Left lung (tissue), 14 donors: ENCODE measurements at places on chromosomes 7 and 10. TPM values are rescaled to one million over a fixed set of nuclear protein-coding genes. Genes with fewer than 3 reads are reported as not detected.

NODAL gene
- not detected for total RNA-seq

GSAP gene
- total RNA-seq: 45.4 TPM

TMEM270 gene
- total RNA-seq: not detected

PDZD7 gene
- 0.58 TPM for total RNA-seq

CBLL1 gene
- 17.2 TPM for total RNA-seq

SLC12A9 gene
- total RNA-seq: 35.7 TPM

CHRM2 gene
- total RNA-seq: 0.96 TPM

FOXP2 gene
- total RNA-seq: 9.0 TPM

GRCh38 chr10:99523251-99523773 lies 9.4 kb upstream of the NKX2-3 start:
- no peak for DNase-seq

GRCh38 chr7:24653316-24654085 lies 80.2 kb downstream of the PALS2 start:
- no peak for DNase-seq

DNA sequence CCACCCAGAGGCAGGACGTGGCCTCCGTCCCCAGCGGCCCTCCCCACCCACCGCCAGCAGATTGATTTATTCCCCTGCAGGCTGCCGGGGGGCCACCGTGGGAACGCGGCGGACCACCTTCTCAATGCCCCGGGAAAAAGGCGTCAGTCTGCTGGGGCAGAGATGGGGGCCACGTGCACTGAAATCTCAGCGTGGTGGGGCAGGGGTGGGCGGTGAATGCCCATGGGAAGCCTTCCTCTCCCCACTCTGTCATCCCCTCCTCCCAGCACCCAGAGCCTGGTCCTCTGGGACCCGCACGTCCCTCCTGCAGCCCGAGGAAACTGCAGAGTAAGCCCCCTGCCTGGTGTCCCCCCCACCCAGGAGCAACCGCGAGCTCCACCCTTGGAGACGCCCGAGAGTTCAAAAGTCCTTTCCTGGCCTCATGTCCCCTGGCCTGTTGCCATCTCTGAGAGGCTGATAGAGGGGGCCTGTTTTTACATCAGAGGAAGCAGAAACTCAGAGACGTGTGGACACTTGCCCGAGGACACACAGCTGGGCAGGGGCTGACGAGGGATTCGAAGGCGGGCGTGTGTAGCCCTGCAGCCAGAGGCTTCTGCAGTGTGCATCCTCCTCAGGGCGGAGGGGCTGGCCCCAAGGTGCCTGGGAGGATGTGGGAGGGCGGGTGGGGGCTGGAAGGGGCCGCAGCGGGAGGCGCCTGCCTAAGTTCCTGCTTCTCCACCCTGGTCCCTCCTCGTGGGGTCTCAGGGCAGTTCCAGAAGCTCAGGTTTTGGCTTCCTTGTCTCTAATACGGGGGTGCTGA lies 21.8 kb downstream of the UNCX start:
- DNase-seq: no peak

DNA sequence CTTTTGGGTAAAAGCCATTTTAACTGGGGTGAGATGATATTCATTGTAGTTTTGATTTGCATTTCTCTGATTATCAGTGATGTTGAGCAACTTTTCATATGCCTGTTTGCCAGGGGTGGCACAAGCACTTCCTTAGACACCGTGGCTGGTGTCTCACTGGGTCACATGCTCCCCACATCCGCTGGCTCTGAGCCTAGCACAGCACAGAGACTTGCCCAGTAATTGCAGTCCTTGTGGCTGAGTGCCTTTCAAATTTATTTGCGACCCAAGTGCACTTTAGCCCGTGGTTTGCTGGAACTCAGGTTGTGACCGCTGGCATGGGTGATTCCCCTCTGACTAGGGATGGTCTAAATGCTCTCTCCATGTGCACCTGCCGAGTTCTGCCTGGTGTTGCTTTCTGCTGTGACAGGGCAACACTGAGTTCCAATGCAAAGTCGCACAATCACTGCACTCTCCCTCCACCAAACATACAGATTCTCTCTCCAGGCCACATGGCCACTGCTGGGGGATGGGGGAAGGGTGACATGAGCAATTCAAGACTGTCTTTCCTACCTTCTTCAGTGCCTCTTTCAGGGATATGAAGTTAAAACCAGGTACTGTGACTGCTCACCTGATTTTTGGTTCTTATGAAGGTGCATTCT lies 66.5 kb downstream of the ZNF277 start:
- DNase-seq: peak; percentile 73

DNA sequence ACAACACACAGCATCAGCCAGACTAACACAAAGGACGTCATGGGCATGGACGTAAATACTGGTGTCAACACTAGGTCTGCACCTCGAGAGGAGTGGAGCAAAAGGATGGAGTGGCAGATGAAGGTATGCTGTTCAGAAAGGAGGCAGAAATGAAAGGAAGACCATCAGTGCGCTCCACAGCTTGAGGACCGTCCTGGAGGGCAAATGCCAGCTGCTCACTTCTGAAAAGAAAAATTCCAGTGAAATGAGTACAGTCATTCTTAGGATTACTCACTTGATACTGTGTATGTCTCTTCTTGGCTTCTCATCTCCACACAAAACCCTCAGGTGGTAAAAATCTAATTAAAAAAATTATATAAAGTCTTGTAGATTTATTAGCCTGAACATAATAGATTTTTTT lies 44.8 kb downstream of the EGFR start:
- no peak for DNase-seq

DNA sequence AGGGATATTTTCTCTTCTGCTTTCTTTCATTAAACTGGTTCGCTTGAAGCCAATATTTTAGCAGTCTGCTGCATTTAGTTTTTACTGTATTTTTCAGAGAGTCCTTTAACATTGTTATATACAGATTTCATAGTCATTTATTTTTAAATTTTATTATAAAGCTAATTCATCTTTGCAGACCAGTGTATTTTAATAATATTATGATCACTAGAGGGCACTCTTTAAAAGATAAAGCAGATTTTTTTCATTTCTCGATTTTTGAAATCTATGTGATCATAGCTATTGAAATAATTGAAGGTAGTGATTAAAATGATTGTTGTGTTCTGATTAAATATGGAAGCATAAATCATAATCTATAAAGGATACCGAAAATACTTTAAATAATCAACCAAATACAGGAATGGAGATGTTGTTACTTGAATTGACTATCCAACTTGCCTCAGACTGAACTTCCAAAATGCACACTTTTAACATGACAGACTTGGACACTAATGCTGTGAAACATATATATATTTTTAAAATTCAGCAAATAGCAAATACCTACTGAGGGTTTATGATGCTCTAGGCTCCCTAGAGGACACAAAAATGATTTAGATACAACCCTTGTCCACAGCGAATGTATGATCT lies 35.2 kb downstream of the ST7 start:
- DNase-seq: no peak

- no peak for DNase-seq
Observed at GRCh38 chr10:117783698-117784395, 241.3 kb downstream of the EMX2 start.

GRCh38 chr10:34723750-34724149 lies 91.3 kb downstream of the PARD3 start:
- no peak for DNase-seq

DNA sequence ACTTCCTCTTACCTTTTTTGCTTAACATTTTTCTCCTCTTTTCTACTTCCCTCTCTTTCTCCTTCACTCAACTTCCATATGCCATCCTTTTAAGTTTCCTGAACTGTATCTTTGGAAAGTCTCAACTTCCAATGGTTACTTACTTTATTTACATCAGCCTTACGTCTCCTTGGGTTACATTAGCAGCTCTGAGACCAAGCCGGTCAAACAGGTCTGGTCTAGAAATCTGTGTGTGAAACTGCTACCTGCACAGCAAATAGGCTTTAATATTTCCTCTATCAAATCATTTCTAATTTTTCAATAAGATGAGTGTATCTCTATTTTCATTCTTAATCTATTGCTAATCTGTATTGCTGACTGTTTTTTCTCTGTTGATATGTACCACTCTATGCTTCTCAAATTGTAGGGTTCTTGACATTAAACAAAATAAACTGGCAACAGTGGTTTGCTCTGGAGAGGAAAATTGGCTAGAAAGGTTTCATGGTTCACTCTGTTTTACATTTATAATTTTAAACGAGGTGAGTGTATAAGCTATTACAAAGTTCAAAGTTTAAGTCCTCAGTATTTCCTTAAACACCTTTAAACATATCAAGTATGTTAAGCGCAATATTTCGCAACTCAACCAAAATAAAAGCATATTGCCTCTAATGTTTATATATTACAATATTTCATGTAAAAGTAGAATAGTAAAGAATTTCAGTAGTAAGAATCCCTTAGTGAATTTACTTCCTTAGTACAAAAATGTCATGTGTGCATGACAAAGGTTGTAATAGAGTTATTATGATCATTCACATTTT lies 3.6 kb upstream of the SEMA3C start:
- no peak for DNase-seq

DNA sequence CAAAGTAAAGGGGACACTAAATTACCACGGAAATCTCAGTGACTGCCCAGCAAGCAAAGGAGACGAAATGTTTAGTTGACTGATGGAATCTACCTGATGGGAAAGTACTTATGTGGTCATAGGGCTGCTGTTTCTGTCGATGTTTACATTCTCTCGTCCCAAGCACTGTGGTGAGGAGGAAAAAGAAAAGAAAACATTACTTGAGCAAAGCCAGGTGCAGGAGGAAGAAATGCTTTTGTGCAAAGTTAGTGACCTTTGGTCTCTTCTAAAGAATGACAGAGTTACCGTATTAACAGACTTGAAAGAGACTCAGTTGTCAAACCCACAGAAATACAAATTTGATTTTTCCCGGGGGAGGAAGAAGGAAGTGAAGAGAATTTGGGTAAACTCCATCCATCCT lies 43.3 kb upstream of the FMC1 start:
- DNase-seq: no peak

DNA sequence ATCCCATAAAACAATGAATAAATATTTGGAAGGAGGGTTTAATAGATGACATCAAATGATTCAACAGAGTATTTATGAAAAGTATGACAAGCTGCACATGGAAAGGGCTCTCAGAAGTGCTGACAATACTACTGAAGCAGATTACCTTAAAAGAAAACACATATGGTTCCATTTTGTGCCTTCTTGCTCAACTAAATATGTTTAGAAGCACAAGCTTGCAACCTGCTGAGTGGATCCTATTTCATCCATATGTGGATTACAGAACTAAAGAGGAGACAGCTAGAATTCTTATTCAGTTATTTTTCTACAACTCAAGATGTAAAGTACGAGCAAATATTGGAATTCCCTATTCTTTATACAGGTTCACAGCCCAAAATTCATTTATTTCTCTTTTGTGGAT lies 340.6 kb downstream of the TFEC start:
- DNase-seq: no peak

DNA sequence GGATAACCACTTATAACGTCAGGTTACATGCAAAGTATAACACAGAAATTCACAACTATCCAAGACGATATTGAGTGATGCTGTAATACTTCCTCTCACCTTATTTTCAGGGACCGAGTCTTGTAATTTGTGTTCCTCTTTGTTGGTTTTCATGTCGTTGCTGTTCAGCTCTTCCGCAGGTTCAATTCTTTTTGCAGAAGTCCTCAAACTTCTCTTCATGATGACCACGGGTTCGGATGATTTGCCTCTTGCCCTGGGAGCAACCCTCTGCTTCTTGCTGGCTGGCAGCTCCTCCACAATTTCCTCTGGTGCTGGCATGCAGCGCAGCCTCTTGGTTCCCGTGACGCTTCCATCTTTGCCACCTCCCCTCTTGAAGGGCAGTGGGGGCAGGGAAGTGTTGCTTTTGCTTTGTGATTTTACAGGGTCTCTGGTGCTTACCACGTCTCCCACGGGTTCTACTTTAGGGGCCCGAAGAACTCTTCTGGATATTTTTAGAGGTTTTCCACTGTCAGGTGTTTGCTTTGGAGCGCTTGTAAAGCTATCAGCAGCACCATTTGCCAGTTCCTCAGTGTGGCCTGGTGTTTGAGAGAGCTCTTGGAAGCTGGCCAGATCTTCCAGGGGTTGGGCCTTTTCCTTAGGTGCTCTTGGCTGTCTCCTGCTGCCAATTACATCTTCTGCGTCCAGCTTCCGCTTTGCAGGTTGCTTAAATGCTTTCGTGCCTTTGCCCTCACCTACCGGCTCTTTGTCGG lies 23.6 kb downstream of the MKI67 start:
- DNase-seq: no peak

- DNase-seq: no peak
Observed at GRCh38 chr7:144113651-144114050, 4.3 kb downstream of the OR2A2 start.

DNA sequence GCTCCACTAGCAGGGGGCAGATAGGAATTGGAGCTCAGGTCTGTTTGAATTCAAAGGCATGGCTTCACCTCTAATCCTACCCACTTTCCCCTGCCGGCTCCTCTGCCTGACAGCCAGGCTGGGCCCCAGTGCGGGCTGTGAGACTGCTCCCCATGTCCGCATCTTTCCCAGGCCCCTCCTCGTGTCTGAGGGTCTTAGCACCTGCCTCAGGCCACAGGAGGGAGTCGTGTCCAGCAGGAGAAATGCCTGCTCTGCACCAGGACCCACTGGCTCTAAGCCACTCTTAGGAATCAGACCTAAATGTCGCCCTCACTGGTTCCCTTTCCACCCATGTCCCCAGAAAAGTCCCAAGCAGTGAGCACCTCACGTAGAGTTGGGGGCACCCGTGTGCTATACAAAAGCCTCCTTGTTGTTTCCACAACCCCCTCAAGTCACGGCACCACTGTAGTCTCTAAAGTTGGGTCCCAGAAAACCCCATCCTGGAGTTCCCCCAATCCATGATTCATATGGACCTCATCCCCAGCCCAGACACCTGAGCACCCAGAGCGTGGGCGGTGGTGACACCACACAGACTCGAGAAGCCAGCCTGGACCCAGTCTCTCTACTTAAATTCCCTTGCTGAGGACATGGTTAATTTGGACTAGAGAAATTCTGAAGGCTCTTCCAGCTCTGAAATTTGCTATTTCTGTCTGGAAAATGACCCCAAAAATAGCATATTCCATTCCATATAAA lies 466.4 kb upstream of the ZMIZ1 start:
- no peak for DNase-seq

GRCh38 chr10:98252464-98252863 lies 15.5 kb downstream of the LOXL4 start:
- no peak for DNase-seq

DNA sequence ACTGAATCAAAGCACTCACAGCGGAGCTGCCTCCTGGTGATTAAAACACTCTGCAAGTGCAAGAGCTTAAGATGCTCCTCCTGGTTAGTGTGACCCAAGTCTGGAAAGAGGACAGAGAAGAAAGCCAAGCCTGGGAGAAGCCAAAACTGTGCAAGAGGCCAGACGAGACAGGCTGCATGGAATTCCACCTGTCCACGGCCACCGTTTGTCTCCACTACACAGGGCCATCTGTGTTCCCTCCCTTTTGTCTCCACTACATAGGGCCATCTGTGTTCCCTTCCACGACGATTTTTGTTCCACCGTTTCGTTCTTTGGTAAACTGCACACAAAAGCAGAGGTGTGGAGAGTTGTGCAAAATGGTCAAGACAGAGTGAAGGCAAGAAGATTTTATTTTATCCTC lies 233.0 kb downstream of the DIP2C start:
- DNase-seq: no peak

GRCh38 chr7:148260599-148260998 lies 330.0 kb upstream of the C7orf33 start:
- DNase-seq: no peak
